ENCODE measurements at places on chromosomes 3 and 15. TPM values are rescaled to one million over a fixed set of nuclear protein-coding genes. Genes with fewer than 3 reads are reported as not detected.

DNA sequence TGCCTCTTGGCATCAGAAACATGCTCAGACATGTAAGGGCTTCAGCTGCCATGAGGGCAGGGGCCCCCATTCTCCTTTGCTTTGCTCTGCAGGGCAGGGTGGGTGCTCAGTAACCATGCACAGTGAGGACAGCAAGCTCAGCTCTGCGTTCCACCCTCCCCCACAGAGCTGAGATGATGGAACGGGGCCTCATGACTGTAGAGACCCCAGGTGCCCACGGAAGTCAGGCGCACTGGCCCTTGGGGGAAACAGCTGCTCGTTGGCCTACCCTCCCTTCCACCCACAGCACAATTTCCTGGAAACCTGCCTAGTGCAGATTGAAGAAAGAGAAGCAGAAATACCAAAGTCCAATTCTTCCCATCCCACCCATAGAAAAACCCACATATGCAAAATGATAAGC, 10.5 kb downstream of the CTXND1 start:
- no peak overlapping the region for H3K27ac ChIP-seq
- no peaks in the 10 kb centered on the region for H3K27me3 ChIP-seq
- DNase-seq: peak; percentile 33
- H3K4me3 ChIP-seq: no peak overlapping the region

GRCh38 chr3:140863580-140864009, 78.0 kb upstream of the SLC25A36 start:
- H3K27ac ChIP-seq: no peak overlapping the region
- H3K4me3 ChIP-seq: no peak overlapping the region
- DNase-seq: peak; percentile 59
- H3K36me3 ChIP-seq: no peaks in the 10 kb centered on the region
- H3K27me3 ChIP-seq: no peaks in the 10 kb centered on the region

DNA sequence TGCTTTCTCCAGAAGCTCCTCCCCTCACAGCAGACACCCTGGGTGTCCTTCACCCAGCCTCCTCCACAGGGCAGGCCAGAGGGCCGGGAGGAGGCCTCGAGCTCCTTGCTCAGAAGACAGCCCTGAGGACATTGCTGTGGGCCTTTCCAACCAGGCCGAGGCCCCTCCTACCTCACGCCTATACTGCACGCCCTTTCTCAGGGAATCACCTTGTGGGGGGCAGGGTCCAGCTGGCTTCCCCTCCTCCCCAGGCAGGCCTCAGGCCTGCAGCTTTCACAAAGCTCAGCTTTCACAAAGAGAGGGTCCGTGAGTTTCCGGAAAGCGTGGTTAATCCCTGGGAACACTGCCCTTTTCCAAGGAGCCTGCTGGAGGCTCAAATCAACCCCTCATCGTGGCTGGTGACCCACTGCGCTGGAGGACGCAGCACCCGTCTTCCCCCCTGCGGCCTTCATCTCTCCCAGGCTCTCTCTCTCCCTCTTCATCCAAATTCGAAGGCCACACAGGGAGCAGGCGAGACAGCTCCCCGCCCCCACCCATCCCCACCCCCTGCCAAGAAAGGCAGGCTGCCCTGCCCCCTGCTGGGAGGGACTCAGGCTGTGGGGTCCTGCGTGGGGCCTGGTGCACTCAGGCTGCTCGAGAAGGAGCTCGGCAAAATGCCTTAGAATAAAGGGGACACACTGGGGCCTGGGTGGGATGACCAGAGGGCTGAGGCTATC, 79.4 kb downstream of the OCA2 start:
- peak; percentile 79 for DNase-seq
- no peak overlapping the region for H3K4me3 ChIP-seq
- no peak overlapping the region for H3K27ac ChIP-seq
- H3K36me3 ChIP-seq: no peaks in the 10 kb centered on the region
- peaks cover 19% of the 10 kb centered on the region for H3K4me1 ChIP-seq

GRCh38 chr15:87707566-87708130, 548.9 kb downstream of the NTRK3 start:
- H3K4me1 ChIP-seq: no peaks in the 10 kb centered on the region
- H3K27ac ChIP-seq: no peak overlapping the region

- H3K36me3 ChIP-seq: no peaks in the 10 kb centered on the region
- H3K4me3 ChIP-seq: no peak overlapping the region
- no peaks in the 10 kb centered on the region for H3K27me3 ChIP-seq
- peaks cover 18% of the 10 kb centered on the region for H3K4me1 ChIP-seq
- no peak for DNase-seq
Observed at GRCh38 chr15:68654786-68655560, 76.2 kb downstream of the CORO2B start.

GRCh38 chr3:51692980-51693395, 13.9 kb upstream of the GRM2 start:
- no peak for DNase-seq
- H3K27ac ChIP-seq: no peak overlapping the region
- H3K4me1 ChIP-seq: no peaks in the 10 kb centered on the region
- H3K36me3 ChIP-seq: no peaks in the 10 kb centered on the region
- no peaks in the 10 kb centered on the region for H3K27me3 ChIP-seq

DNA sequence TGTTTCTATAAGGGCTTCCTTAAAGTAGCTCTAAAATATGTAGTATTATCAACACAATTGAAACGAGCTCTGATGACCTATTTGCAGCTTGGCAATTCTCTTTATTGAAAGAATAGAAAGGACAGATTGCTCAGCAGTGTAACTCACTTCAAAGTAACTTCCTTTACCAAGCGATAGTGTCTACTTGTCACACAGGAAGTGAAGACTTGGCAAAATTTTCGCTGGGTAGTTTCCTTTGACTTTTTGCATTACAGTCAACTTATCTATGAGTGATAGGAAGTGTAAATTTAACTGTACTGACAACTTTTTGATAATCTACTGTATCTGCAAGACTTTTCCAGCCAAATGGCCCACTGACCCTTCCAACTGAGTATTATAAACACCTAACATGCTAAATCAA, 22.8 kb downstream of the SLC9A9 start:
- no peaks in the 10 kb centered on the region for H3K27me3 ChIP-seq
- H3K4me3 ChIP-seq: no peak overlapping the region
- no peaks in the 10 kb centered on the region for H3K36me3 ChIP-seq
- DNase-seq: no peak

DNA sequence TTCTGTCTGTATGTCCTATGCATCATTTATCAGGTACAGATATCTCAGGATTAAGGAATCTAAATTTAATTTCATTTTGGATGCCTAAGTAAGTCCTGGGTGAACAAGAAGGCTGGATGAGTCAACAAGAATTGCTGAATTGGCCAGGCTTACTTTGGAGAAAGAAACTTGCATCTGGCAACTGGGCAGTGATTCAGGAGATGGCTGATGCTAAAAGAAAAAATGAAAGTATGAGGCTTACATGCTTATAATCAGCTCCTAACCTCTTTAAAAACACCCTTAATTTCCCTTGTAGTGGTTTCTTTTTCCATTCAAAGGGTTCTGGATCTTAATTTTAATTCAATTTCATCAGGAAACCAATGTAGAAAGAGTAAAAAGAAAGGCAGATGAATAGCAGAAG, 228.8 kb upstream of the PEX5L start:
- H3K27ac ChIP-seq: no peak overlapping the region
- DNase-seq: no peak
- H3K4me1 ChIP-seq: no peaks in the 10 kb centered on the region
- H3K36me3 ChIP-seq: no peaks in the 10 kb centered on the region
- no peak overlapping the region for H3K4me3 ChIP-seq

DNA sequence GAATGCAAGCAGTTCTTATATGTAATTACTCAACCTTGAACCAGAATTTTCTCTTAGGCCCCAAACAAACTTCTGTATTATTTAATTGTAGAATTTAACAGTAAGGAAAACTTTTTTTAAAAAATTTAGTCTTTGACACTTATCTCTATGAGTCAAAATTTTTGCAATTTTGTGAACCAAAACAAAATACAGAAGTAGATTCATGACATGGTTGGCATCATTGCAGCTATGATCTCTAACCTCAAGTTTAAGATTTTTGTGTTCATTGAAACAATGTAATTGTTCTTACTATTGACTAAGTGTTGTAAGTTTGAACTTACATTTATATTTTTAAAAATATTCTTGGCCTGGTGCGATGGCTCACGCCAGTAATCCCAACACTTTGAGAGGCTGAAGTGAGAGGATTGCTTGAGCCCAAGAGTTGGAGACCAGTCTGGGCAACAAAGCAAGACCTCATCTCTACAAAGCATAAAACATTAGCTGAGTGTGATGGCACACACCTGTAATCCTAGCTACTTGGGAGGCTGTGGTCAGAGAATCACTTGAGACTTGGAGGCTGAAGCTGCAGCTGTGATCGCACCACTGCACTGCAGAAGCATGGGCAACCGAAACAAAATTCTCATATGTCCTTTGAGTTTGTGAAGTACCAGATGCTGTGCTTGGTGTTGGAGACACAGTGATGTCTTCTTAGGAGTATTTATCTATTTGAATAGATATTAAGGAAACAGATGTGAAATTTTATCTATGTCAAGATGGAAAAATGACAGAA, 39.7 kb downstream of the STT3B start:
- no peaks in the 10 kb centered on the region for H3K36me3 ChIP-seq
- H3K4me3 ChIP-seq: no peak overlapping the region
- H3K27ac ChIP-seq: no peak overlapping the region

DNA sequence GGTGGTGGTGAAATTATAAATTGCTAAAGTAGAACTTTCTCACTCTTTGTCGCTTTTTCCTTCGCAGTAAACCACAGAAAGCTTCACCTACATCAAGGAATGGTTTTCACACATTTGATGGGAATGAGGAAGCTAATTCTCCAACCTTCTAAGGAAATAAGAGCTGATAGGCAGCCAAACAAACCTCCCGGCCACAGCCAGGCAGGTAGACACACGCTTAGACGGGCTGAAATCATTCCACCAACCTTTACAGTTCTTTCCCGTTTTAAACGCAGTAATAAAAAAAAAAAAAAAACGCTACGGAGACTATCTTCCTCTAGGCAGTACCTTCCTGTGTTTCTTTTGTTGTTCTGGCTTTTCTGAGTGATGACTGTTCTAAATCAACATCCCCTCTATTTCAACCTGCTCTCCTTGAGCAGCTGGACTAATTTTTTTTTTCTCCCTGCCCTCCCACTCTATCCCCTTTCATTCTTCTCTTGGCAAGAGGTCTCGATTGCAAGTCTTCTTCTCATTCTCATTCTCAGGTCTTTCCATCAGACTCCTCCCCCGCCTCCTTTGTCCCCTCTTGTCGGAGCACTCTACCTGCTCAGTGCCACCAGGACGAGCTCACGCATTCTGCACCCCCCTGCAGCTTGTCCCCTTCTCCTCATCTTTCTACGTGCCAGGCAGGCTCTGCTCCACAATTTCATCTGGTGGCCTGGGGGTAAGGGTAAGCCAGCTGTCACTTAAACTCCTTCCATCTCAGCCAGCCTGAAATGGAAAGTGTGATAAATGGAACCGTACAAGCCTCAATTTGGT, 391.1 kb upstream of the MDFIC2 start:
- no peaks in the 10 kb centered on the region for H3K4me1 ChIP-seq
- DNase-seq: no peak
- H3K27ac ChIP-seq: no peak overlapping the region
- H3K4me3 ChIP-seq: no peak overlapping the region

GRCh38 chr3:21170964-21171363, 580.0 kb downstream of the ZNF385D start:
- no peak for DNase-seq
- peaks cover 3% of the 10 kb centered on the region for H3K4me1 ChIP-seq
- no peak overlapping the region for H3K4me3 ChIP-seq
- no peak overlapping the region for H3K27ac ChIP-seq
- no peaks in the 10 kb centered on the region for H3K27me3 ChIP-seq

DNA sequence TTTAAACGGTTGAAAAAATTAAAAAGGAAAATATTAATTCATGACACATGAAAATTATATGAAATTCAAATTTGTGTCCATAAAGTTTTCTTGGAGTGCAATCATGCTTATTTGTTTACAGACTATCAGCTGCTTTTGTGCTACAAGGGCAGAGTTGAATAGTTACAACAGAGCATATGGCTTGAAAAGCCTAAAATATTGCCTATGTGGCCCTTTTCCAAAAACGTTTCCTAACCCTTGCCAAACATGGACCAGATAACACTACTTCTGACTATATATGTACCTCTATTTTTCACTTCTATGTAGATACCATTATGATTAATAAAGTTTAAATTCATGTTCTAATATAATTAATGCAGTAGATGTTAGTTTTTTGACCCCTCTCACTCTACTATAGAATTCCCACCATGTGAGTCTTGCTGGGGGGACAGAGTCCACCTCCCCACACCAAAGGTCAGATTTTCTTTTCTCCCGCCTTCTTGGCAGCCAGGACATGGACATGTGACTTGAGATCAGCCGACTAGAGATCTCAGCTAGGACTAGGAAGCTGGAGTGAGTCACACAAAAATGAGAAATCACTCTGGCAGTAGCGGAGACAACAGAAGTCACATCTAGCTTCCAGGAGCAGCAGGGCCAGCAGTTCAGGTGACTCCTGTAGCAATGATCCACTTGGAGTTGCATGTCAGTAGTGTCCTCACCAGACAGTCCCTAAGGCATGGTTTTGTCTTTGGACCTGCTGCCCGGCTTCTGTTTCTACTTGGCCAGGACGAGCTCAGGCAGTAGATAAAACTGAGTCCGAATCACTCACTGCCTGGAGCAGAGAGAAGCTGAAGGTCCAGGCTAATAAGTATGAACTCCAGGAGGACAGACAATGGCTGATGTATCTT, 22.4 kb downstream of the CIAO2A start:
- H3K36me3 ChIP-seq: peaks cover 5% of the 10 kb centered on the region
- H3K4me1 ChIP-seq: peaks cover 7% of the 10 kb centered on the region
- DNase-seq: no peak
- no peaks in the 10 kb centered on the region for H3K27me3 ChIP-seq

DNA sequence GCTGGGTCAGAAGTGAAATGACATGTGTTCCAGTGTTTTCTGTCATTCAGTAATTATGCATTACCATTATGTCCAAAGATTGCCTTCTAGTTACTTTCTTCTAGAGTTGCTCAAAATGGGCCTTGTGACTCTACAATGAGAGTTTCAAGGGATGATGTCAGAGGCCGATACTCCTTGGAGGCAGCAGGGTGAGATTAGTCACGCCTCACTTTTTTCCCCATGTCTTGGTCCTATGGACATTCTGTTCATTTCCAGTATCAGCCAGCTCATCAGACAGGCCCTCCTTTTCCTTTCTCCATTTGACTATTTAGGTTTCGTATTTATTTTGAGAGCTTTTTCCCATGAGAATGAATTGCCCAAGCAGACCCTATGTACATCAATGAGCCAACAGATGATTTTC, 17.5 kb downstream of the VGLL3 start:
- H3K27me3 ChIP-seq: no peaks in the 10 kb centered on the region
- H3K27ac ChIP-seq: no peak overlapping the region
- no peak for DNase-seq
- H3K4me1 ChIP-seq: peaks cover 6% of the 10 kb centered on the region
- H3K4me3 ChIP-seq: no peak overlapping the region
- H3K36me3 ChIP-seq: no peaks in the 10 kb centered on the region

DNA sequence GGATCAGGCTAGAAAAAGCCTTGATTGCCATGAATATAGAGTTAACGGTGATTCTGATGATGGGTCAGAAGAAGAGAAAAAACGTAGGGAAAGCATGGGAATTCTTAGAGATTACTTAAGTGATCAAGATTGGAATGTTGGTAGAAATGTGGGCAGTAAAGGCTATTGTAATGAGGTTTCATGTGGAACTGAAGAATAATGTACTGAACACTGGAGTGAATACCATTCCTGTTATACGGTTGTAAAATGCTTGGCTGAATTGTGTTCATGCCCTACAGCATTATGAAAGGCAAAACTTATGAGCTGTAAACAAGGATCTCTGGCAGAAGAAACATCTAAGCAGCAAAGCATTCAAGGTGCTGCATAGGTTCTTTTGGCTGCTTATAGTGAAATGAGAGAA, 414.1 kb upstream of the CBLB start:
- H3K27ac ChIP-seq: no peak overlapping the region
- no peak overlapping the region for H3K4me3 ChIP-seq
- H3K27me3 ChIP-seq: no peaks in the 10 kb centered on the region
- H3K36me3 ChIP-seq: no peaks in the 10 kb centered on the region

The FBXO45 gene
- total RNA-seq: 10.2 TPM

The ACAD11 gene
- total RNA-seq: 18.4 TPM

The NOX5 gene
- total RNA-seq: 0.09 TPM

The IP6K2 gene
- 128 TPM for total RNA-seq

The EPHA6 gene
- total RNA-seq: 1.3 TPM

The CCR8 gene
- total RNA-seq: not detected
